ENCODE measurements at places on chromosomes 3 and 15.

- no peak for ATAC-seq
Observed at GRCh38 chr3:187445356-187445755, 77.2 kb downstream of the RTP4 start.

- ATAC-seq, result no peak
Observed at GRCh38 chr15:91795235-91795634, 58.3 kb upstream of the SLCO3A1 start.

GRCh38 chr3:10577486-10577885, 72.1 kb upstream of the ATP2B2 start:
- ATAC-seq, result no peak

- no peak for ATAC-seq
Observed at GRCh38 chr15:98169551-98169950, 209.0 kb downstream of the ARRDC4 start.

DNA sequence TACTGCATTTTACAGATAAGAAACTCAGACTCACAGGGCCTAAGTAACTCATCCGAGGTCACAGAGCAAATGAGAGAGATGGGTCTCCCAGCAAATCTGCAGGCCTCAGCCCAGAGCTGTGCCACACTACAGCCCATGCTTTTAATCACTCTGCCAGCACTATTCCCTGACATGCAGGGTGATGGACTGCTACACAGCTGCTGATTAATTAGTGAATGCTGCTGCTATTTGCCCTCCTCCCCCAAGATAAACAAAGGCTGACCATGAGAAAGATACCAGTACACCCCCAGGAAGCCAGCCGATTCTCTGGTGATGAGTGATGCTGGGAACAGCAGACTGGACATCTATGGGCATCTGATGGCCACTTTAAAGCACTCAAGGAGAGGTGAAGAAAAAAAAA, 39.3 kb downstream of the RFTN1 start:
- ATAC-seq, result no peak

DNA sequence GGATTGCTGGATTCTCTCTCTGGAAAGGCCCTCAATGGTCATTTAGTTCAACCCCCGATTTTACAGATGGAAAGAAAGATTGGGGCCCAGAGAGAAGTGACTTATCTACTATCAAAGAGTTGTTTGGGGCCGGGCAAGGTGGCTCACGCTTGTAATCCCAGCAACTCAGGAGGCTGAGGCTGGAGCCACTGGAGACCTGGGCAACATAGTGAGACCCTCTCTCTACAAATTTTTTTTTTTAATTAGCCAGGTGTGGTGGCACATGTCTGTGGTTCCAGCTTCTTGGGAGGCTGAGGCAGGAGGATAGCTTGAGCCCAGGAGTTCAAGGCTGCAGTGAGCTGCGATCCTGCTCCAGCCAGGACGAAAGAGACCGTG, 5.2 kb upstream of the USP3 start:
- no peak for ATAC-seq

GRCh38 chr15:68051907-68052306, 2.2 kb upstream of the PIAS1 start:
- ATAC-seq, result no peak

DNA sequence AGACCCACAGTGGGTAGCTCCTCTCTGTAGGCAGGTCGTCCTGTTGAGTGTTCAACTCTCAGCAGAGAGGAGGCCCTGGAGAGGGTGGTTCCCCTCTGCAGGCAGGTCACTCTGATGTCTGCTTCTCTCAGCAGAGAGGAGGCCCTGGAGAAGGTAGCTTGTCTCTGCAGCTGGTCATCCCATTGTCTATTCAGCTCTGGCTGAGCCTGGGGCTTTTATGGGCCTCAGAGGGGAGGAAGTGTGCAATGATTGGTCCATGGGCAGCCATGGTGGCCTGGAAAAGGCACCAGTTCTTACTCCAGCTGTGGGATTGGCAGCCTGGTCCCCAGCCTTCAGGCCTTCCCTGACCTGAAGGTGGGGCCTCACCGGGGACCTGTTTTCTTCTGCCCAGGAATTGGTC, 52.9 kb downstream of the PPCDC start:
- no peak for ATAC-seq

GRCh38 chr15:66675446-66675845, 26.6 kb upstream of the SMAD6 start:
- ATAC-seq, result no peak

GRCh38 chr15:82597815-82598214, 49.3 kb downstream of the CPEB1 start:
- no peak for ATAC-seq

GRCh38 chr15:45456212-45457106, 66.1 kb downstream of the SLC30A4 start:
- no peak for ATAC-seq

DNA sequence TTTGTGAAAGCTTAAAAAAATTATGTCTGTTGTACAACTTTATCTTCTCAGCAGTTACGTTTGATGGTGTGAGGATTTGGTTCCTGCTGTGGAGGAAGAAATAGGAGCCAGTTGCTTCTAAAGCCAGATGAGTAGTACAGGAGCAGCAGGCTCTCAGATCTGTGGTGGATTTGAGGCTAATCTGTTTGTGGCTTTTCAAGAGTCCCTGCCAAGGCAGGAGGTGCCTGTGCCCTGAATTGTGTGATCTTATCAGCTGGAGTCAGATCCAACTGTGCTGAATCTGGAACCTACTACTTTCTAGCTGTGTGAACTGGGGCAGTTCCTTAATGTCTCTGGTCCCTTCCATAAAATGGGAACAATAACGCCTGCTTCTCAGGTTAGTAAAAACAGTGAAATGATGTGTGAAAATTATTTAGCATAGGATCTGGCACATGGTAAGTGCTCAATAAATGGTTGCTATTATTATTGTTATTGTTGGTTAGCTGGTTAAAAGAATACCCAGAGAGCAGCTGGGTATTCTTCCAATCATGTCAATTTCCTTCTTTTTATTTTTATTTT, 7.7 kb downstream of the CLDN11 start:
- no peak for ATAC-seq

DNA sequence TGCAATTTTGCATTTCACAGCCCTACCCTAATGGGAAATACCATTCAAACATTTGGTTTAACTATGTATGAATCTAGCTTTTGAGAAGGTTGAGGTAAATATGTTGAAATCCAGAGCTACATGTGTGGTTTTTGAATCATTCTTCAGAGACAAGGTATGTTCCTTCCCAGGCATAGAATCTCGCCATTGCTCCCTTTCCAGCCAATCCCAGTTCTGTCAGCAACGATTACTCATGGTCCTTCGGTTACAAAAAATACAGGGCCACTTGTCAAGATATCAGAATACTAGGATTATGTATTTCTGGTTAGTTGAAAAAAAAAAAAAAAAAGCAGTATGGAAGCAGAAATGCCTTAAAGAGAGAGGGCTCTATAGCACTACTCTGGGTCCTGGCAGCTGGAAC, 182.4 kb downstream of the RBMS3 start:
- no peak for ATAC-seq

DNA sequence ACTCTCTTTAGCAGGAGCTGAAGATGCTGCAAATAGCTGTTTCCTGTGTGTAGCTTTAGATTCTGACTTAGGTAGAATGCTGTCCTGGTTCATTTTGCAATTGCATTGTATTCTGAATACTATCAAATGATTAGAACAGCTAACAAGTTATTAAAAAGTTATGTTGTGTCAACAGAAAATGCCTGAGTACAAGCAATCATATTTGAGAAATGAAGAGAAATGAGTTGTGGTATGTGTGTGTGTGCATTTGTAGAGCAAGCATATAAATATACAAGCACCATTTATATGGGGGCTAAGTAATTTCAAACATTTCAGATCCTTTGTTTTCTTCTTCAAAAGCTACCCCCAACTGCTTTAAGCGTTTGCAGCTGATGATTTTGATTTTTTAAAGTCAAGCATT, 7.8 kb downstream of the ZIC1 start:
- no peak for ATAC-seq

GRCh38 chr3:149388001-149388440, 10.6 kb upstream of the TM4SF1 start:
- ATAC-seq, result no peak

All from stimulated activated memory B cell treated with anti-CD40 and anti-IgM and Interleukin-4, amounts not matched to agents 10 μg/mL and 1 μg/mL and 100 μg/mL, for 72 hours (primary cell).